Right atrium auricular region (tissue), 2 donors: ENCODE measurements at places on chromosomes 12 and 14.

DNA sequence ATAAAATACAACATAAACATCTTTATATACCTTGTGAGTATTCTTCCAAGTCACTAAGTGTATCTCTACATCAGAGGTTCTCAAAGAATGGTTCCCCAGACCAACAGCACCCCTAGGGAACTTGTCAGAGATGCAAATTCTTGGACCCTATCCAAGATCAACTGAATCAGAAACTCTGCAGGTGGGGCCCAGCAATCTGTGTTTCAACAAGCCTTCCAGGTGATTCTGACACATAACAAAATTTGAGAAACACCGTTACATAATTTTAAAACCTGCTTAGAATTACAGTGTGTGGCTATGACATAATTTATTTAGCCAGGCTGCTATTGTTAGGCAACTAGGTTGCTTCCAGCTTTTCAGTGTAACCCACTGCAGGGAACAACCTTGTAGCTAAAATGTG is 49.8 kb downstream of the NTN4 start:
- peaks cover 48% of the 10 kb centered on the region for H3K4me1 ChIP-seq
- H3K4me3 ChIP-seq: no peak overlapping the region
- DNase-seq: no peak
- peak overlapping the region; percentile 12 for H3K27ac ChIP-seq

GRCh38 chr14:68011406-68012028 is 191.9 kb downstream of the RAD51B start:
- H3K27ac ChIP-seq: no peak overlapping the region
- no peaks in the 10 kb centered on the region for H3K36me3 ChIP-seq
- no peaks in the 10 kb centered on the region for H3K27me3 ChIP-seq
- no peak overlapping the region for H3K4me3 ChIP-seq

- peaks cover 28% of the 10 kb centered on the region for H3K4me1 ChIP-seq
- H3K27ac ChIP-seq: peak overlapping the region; percentile 39
- DNase-seq: no peak
- H3K36me3 ChIP-seq: no peaks in the 10 kb centered on the region
Observed at GRCh38 chr12:91990525-91990924, 155.1 kb downstream of the BTG1 start.

GRCh38 chr12:91608542-91608941 is 425.9 kb upstream of the DCN start:
- H3K36me3 ChIP-seq: no peaks in the 10 kb centered on the region
- H3K27me3 ChIP-seq: no peaks in the 10 kb centered on the region

- H3K27ac ChIP-seq: no peak overlapping the region
- no peaks in the 10 kb centered on the region for H3K36me3 ChIP-seq
- no peak for DNase-seq
Observed at GRCh38 chr14:78997811-78998210, 827.6 kb downstream of the NRXN3 start.

DNA sequence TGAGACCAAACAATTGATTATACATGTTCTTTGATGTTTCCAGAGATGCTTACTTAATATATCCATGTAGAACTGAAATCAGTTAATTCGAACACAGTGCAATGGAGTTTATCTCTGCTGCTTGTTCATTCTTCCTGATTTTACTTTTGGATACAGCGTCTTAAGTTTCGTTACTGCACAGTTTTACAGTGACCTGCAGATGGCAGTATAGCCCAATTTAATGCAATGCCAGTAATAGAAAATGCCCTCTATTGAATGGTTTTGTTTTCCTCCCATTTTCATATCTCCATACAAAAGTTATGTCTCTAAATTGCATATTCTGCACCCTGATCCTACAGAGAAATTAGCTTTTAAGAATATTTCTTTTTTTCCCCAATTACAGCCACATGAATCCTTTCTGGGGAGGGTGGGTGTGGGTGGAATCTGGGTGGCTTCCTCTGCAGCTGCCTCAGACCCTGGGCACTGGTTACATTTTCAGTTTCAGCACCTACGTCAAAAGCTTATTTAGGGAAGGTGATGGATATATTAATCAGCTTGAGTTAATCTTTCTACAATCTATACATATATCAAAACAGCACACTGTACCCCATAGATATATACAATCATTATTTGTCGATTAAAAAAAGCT is 101.1 kb upstream of the DCD start:
- H3K27me3 ChIP-seq: no peaks in the 10 kb centered on the region
- H3K36me3 ChIP-seq: no peaks in the 10 kb centered on the region
- no peaks in the 10 kb centered on the region for H3K4me1 ChIP-seq
- H3K27ac ChIP-seq: no peak overlapping the region

DNA sequence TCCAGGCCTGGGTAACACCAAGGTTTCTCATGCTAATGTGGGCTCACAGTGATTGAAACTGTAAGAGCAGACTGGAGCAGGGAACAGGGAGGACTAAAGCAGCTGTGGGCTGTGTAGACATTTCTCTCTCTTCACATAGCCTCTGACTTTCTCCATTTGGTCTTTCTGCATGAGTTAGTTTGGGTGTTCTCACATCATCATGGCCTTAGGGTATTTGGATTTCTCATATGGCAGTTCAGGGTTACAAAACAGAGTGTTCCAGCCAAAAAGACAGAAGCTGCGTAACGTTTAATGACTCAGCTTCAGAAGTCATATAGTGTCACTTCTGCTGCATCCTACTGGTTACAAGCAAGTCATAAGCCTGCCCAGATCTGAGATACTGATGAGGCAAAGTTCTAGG is 52.0 kb upstream of the OSBPL8 start:
- no peak overlapping the region for H3K4me3 ChIP-seq
- no peaks in the 10 kb centered on the region for H3K4me1 ChIP-seq
- no peak for DNase-seq

DNA sequence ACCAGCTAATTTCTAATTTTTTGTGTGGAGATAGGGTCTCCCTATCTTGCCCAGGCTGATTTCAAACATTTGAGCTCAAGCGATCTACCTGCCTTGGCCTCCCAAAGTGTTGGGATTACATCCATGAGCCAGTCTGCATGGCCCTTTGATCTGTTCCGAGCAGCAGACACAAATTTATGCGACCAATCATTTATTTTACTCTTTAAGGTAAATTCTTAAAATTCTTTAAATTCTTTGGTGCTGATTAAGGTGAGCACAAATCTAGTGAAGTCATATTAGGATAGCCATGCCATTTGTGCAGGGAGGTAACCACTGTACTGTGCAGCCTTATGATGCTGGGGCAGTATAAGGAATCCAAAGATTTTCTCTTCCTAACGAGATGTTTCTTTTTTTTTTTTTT is 135.7 kb downstream of the SRGAP1 start:
- no peak overlapping the region for H3K4me3 ChIP-seq
- no peak for DNase-seq
- no peaks in the 10 kb centered on the region for H3K27me3 ChIP-seq
- no peak overlapping the region for H3K27ac ChIP-seq
